ENCODE measurements at places on chromosomes 2 and 18.

- no peak for DNase-seq
These were observed 74.1 kb upstream of the GLI2 start for GRCh38 chr2:120661551-120661950.

GRCh38 chr2:70816726-70817125, 3.7 kb downstream of the CLEC4F start:
- no peak for DNase-seq

DNA sequence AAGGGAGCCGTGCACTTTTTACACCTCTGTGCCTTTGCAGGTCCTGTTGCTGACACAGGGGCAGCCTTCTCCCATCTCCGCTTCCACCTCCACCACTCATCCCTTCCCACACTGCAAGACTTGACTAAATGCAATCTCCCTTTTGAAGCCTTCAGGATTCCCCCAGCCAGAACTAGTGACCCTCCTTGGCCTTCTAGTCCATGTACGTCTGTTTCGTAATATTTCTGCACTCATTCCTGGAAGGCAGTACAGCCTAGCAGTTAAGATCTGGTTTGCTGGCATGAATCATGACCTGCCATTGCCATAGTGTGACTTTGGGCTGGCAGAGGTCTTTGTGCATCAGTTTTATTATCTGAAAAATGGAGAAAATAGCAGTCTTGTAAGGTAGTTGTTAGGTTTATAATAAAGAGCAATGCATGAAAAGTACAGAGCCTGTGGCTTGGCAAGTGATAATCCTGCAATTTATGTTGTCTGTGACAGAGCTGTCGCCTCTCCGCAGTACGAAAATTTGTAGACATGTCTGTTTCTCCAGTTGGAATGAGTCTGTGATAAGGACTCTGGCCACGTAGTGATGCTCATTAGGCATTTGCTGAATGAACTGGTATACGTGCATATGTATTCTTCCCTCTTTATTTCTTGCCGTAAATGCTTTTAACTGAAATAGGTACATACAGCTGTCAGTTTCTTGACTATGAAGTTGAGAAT, 36.7 kb downstream of the NCK2 start:
- no peak for DNase-seq

- DNase-seq, result no peak
These were observed 108.7 kb downstream of the PLCL1 start for GRCh38 chr2:197913084-197913483.

DNA sequence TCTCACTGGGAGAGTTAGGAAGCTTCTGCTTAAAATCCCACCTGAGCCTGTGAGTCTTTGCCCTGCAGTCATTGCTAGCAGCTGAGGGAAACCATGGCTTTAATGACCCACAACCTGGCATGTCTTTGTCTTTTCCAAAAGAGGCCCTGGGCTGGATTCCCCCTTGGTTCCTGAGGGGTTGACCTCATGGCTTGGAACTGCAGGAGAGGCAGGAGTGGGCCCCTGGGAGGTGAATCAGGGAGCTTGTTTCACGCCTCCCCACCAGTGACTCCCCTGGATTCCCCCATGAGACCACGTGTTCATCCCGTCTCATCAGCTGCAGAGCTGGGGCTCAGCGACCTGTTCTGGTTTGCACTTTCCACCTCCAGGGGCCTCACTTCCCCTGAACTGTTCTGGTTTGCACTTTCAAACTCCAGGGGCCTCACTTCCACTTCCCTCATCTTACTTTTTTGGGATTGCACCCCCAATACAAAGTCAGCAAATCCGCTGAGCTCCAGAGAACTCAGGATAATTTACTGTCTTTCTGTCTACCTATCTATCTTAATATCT, 58.5 kb upstream of the TMEM18 start:
- DNase-seq, result no peak

- DNase-seq, result no peak
These were observed 55.9 kb downstream of the CDCA7 start for GRCh38 chr2:173410579-173410978.

DNA sequence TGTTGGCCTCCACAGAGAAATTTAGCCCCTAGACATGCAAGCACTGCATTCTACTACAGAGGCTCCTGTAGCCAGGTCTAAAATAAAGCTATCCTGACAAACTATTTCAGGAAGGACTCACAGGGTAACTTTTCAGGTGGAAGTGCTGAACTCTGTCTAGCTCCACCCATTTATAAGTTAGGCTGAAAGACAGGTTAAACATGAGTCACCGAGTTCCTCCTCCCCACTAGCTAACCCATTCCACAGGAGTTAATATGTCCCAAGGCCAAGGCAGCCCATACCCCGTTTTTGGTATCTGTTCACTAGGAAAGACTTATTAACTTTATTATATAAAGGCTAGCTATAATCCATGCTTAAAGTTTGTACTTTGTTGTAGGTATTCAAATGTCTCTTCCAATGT, 3.5 kb downstream of the CWC22 start:
- DNase-seq, result no peak

- peak; percentile 95 for DNase-seq
These were observed at the start of the genes C2orf81 and WDR54 for GRCh38 chr2:74421221-74421870. C2orf81 (minus strand) TSS chr2:74421619; CDS start chr2:74421560, 59 bp downstream. WDR54 (plus strand) TSS chr2:74421730; CDS start chr2:74422154, 424 bp downstream.

DNA sequence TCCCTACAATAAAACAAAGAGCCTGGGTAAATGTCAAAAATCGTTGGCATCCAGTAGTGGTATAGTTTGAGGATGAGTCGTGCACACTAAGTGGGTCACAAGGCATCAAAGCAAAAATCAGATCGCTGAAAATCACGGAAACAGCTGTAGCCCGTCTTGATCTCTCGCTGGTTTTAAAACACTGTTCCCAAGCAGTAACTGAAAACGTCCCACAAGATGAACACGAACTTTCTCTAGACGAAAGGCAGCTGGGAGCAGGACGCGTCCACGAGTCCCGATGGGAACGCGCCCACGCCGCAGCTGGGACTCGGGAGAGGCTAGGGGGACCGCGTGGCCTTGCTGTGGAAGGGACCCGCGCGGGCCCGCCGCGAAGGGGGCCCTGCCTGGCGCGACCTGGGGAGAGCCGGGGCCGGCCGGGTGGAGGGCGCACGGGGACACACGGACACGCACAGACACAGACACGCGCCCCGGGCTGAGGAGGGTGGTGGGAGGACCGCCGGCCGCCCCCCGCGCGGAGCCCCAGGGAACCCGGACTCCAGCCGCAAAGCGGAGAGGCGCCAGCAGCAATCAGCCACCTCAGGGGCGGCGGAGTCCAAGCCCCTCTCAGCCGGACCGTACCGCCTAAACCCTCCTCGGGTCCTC, 651 bp downstream of the STK17B start:
- no peak for DNase-seq

GRCh38 chr18:66638856-66639629, 35.2 kb upstream of the CDH19 start:
- DNase-seq, result no peak

GRCh38 chr2:19358242-19359020, at the start of gene OSR1:
OSR1 (minus strand) TSS chr2:19358623; CDS start chr2:19353805, 4,818 bp downstream.
- DNase-seq, result no peak

GRCh38 chr18:4230450-4231168, 224.5 kb downstream of the DLGAP1 start:
- DNase-seq, result no peak

- no peak for DNase-seq
These were observed 130.2 kb downstream of the NCKAP5 start for GRCh38 chr2:133438026-133438425.

DNA sequence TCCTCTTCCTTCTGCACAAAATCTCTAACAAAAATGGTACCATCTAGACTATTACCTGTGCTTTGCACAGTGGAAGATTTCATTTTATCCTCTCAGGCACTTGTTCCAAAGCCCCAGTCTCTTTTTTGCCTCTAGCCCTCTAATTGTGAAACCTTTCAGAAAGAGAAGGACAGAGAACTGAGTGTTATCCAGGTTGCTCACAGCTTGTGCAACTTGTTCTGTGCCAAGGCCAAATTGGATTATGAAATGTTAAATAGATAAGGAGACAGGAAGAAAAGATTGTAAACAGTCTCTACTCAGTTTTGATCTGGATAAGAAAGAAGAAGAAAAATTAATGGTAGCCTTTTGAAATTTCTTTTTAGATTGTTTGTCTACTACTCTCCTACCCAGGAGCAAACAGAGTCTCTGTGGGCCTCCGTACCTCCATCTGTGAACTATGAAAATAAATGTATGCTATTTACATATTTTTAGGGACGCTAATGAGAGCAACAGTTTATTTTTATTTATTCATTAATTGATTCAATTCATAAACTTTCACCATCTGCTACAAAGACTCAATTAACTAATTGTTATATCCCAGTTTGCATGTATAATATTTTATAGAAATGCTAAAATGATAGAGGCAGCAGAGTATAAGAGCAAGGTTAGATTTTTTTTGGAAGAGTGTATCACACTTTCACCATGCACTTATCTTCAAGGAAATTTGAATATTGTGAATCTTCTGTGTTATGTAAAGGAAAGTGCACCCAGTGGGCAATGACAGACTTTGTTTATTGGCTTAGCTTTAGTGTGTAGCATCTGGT, 339.0 kb upstream of the ETAA1 start:
- DNase-seq, result no peak

DNA sequence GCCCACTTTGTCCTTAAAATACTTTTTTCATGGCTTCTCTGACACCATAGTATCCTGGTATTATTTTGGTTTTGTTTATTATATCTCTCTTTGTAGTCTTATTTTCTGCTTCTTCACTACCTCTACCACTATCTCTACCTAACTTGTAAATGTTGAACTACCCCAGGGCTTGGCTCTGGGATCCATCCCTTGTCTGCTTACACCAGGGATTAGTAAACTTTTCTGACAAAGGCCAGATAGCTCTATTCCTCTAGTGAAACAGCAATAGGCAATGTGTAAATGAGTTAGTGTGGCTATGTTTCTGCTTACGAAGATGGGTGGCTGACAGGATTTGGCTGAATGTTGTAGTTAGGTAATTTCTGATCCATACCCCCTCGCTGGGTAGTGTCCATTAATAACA, 76.8 kb downstream of the ZNF407 start:
- no peak for DNase-seq

Data from germinal center (tissue), 1 donor.